ENCODE measurements at places on chromosomes 4 and X.

- DNase-seq, result no peak
Measured at GRCh38 chrX:119151051-119151380, 23.4 kb upstream of the KIAA1210 start.

DNA sequence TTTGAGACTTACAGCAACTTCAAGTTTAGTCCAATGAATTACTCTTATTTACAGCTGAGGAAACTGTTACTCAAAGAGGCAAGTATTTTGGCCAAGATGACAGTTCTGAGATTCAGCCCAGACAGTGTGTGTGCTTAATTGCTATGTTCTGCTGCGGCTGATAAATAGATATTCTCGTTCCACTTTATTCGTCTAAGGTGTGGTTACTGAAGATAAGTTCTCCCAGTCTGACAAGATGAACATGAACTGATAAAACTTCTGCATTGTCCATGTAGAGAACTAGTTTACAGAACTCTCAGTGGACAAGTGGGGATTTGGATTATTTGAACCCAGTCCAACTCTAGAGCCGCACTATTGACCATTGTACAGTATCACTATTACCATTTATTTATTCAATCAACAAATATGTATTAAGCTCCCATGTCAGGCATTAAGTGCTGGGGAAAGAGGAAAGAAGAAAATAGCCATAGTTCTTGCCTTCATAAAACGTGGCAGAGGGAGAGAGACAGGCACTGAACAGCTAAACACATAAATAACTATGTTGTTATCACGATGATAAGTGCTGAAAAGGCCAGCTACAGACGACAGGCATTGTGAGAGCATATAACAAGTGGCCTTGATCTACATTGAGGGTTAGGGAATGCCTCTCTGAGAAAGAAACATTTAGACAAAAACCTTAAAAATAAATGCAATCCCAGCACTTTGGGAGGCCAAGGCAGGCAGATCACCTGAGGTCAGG is 4.0 kb upstream of the DHX15 start:
- DNase-seq, result no peak

- DNase-seq, result peak; percentile 4
Measured at GRCh38 chr4:184100297-184100885, 117.3 kb downstream of the ENPP6 start.

DNA sequence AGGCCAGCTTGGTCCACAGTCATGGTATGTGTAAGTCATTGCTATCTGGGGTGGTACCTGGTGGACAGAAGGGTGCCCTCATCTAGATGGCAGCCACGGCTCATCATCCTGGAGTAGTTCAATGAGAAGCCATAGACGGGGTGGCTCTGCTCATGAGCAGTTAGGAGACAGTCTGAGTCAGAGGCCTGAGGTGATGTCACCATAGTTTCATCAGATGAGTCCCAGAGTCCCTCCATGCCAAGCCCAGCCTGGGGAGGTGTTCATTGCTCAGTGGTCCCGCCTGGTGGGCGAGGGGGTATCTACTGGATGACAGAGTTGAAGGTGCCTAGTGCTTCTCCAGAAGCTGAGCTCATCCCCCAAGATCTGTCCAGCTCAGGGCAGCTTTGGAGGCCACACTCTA is 49.8 kb downstream of the DLG3 start:
- no peak for DNase-seq

GRCh38 chr4:97396097-97396496 is 747.2 kb downstream of the STPG2 start:
- DNase-seq, result peak; percentile 71

- no peak for DNase-seq
Measured at GRCh38 chr4:42632653-42633382, 24.1 kb downstream of the ATP8A1 start.

- DNase-seq, result no peak
Measured at GRCh38 chr4:17097362-17097761, 198.9 kb upstream of the LDB2 start.

- DNase-seq, result peak; percentile 69
Measured at GRCh38 chrX:46573331-46573891, at the start of gene CHST7. Gene CHST7, plus strand, starts transcription at chrX:46573765. Its CDS starts 167 bp downstream, at chrX:46573932.

DNA sequence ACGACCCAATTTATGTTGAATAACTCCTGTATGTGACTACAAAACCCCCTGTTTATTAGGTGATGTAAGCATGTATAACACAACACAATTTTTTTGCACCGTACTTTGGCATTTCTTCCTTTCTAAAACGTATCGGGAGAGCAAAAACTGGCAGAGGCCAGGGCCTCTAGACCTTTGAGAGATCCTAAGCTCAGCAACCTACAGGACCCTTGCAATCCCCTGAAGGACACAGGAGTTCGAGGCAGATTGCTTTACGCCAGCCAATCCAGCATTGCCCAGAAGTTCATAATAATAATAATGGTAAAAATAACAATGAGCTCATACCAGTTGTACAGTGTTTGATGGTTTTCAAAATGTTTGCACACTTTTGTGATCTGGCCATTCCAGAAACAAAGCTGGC is 7.7 kb downstream of the NKX3-2 start:
- DNase-seq, result no peak

DNA sequence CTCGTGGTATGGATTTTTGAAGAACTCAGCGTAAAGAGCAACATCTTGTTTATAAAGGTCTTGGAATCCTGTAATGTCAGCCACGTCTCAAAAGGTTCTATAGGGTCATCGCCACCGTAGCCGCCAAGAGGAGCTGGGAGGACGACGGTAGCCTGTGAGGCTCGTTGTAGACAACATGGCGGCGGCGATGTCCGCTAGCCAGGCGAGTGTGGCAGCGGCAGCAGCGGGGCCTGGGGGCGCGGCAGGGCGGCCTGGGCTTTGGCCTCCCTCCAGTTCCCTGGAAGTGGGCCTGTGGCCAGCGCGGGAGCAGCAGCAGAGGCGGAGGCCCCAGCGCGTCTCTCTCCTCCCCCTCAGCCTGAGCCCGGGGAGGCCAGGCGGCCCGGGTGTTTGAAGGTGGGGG is 143.5 kb upstream of the PBDC1 start:
- DNase-seq, result no peak

Data from astrocyte of the spinal cord (primary cell).